ENCODE measurements at places on chromosomes 2 and 18. TPM values are rescaled to one million over a fixed set of nuclear protein-coding genes. Genes with fewer than 3 reads are reported as not detected.

The CPLX4 gene
- not detected for polyA plus RNA-seq

The ANAPC1 gene
- 26.7 TPM for polyA plus RNA-seq

The SLC4A5 gene
- 0.44 TPM for polyA plus RNA-seq

The RPRM gene
- not detected for polyA plus RNA-seq

The RAMP1 gene
- polyA plus RNA-seq = not detected

The PTH2R gene
- not detected for polyA plus RNA-seq

The PLGLB2 gene
- polyA plus RNA-seq = 0.34 TPM

The SCYGR7 gene
- not detected for polyA plus RNA-seq

The RAB17 gene
- polyA plus RNA-seq = not detected

The KCNS3 gene
- not detected for polyA plus RNA-seq

The CDK5R2 gene
- not detected for polyA plus RNA-seq

The MAP3K19 gene
- polyA plus RNA-seq = not detected

The BABAM2 gene
- 56.0 TPM for polyA plus RNA-seq

The C2orf66 gene
- not detected for polyA plus RNA-seq

The DES gene
- not detected for polyA plus RNA-seq

The ASB18 gene
- not detected for polyA plus RNA-seq

The TCF7L1 gene
- polyA plus RNA-seq = not detected

The DCC gene
- not detected for polyA plus RNA-seq

The SLC11A1 gene
- polyA plus RNA-seq = 0.82 TPM

The SELENOI gene
- 8.0 TPM for polyA plus RNA-seq

The BCL11A gene
- 183 TPM for polyA plus RNA-seq

The DTNB gene
- 16.0 TPM for polyA plus RNA-seq

The LHCGR gene
- polyA plus RNA-seq = not detected

The SAG gene
- not detected for polyA plus RNA-seq

The MERTK gene
- polyA plus RNA-seq = not detected

The CXXC1 gene
- 71.7 TPM for polyA plus RNA-seq

The GPAT2 gene
- polyA plus RNA-seq = 1.2 TPM

Measured in naive B cell (primary cell).